Fibroblast of skin of left quadriceps (primary cell): ENCODE measurements at places on chromosomes 7 and 10.
A peak's percentile ranks its signal among the peaks of the same experiment; 100 is the strongest.

GRCh38 chr10:10952800-10953199, 64.9 kb upstream of the CELF2 start:
- DNase-seq, result no peak

DNA sequence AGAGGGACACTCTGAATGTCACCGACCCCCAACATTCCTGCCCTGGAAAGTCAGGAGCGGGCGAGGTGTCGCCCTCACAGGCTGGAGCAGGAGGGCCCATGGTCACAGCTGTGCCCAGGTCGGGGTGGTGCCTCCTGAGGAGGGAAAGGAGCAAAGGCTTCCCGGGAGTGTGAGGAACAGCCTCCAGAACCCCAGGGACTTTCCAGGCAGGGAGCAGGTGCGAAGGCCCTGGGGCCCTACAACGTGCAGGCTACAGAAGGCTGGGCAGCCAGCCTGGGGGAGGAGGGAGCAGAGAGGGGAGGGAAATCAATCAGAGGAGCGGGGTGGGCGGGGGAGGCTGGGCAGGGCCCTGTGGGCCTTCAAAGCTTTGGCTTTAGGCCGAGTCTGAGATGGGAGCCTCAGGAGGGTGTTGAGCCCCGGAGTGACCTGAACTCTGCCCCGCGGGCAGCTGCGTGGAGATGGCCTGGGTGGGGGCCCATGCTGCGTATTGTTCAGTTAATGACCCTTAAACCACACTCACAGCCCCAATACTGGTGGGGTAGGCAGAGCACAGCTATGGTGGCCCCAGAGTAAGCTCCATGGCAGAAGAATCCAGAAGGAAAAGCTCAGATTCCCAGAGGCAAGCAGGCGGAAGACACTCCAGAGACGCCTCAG, 44.2 kb upstream of the PPP2R2D start:
- no peak for DNase-seq

DNA sequence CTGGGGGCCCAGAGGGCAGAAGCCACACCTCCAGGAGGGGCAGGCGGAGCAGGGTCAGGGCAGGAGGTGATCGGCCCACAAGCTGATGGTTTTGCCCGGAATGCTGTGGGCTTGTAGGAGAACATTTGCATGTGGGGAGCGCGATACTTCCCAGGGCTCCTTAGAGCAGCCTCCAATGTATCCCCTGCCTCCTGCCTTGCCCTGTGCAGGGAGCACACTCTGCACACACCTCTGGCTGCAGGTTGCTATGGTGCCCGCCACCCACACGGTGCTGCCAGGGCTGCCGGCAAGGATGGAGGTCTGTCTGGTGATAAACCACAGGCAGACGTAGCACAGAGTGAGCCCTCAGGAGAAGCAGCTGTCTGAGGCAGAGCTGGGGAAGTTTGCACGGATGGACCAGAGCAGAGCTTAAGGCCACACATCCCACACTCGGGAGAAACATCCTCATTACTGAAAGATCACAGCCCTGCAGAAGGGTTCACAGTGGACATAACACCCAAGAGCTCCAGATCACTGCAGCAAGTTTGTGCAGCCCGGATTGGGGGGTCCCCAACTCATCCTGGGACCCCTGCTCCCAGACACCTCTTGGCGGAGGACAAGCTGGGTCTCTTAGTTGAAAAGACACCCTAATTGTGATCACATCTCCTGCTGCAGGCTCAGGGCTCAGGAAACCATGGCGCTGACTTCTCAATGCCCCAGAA, 41.8 kb downstream of the VIPR2 start:
- no peak for DNase-seq

DNA sequence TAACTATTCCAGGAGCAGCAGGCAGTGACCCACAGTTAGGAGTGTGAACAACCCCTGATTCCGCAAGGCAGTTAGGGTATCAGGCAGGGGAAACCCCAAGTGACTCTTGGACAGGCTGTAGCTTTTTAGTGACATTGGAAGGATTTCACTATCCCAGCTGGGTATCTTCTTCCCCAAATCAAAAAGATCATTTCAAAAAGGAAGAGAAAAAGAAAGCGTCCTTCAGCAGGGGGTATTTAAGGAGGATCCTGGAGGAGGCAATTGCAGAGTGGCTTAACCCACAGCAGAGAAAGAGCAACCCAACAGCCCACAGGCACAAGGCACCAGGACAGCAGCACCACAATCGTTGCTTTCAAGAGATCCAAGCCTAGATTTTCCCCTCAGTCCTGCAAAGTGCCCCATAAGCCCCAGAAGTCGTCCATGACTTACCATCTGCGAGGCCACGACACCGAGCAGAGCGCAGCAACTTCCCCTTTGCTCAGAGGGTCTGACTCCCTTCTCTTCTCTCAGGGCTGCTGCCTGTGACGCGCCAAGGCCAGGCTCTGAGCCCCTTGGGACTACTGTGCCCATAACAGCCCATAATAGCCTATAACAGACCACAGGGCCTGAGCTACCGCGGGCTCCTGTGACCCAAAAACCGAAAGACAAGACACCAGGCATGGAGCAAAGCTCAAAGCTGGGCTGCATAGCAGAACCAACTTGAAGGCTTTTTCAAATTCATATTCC, 19.8 kb downstream of the PIK3AP1 start:
- DNase-seq, result no peak

DNA sequence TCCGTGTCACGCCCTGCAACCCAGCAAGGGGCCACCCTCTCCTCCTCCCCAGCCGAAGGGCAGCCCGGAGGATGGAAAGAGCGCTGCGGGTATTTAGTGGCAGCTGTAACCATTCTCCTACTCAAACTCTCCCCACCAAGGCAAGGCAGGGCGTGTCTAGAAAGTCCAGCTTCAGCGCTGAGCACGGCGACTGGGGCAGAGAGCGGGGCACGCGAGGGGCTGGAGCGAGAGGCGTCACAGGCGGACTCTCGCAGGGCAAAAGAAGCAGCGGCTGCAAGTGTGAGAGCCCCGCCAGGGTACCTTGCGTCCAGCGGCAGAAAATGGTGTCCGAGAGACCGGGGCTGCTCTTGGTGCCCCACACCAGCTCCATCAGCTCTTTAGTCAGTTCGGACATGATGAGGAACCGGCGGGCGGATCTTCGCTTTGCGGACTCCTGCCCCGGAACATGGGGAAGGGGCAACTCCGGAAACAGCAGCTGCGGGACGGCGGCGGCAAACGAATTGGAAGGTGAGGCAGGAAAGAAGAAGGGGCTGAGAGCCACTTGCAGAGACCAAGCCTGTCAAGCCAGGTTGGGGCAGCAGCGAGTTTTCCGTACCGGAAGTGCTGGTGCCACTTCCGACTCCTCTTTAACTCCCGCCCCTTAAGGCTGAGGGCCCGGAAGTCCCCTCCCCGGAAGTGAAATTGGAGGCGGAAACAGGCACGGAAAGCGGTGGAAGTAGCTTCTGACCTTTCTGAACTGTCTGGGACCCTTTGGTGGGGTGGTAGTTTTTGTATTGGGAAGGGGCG, at the start of gene MINDY3:
Gene MINDY3 (minus strand): TSS at position 602 of the 786 bp plus-strand sequence. CDS start 208 bp downstream, at position 394.
- DNase-seq, result peak; percentile 46

GRCh38 chr7:27763983-27764508, 24.1 kb downstream of the TAX1BP1 start:
- DNase-seq, result no peak

- no peak for DNase-seq
Measured at GRCh38 chr7:94043299-94043698, 39.1 kb upstream of the BET1 start.

DNA sequence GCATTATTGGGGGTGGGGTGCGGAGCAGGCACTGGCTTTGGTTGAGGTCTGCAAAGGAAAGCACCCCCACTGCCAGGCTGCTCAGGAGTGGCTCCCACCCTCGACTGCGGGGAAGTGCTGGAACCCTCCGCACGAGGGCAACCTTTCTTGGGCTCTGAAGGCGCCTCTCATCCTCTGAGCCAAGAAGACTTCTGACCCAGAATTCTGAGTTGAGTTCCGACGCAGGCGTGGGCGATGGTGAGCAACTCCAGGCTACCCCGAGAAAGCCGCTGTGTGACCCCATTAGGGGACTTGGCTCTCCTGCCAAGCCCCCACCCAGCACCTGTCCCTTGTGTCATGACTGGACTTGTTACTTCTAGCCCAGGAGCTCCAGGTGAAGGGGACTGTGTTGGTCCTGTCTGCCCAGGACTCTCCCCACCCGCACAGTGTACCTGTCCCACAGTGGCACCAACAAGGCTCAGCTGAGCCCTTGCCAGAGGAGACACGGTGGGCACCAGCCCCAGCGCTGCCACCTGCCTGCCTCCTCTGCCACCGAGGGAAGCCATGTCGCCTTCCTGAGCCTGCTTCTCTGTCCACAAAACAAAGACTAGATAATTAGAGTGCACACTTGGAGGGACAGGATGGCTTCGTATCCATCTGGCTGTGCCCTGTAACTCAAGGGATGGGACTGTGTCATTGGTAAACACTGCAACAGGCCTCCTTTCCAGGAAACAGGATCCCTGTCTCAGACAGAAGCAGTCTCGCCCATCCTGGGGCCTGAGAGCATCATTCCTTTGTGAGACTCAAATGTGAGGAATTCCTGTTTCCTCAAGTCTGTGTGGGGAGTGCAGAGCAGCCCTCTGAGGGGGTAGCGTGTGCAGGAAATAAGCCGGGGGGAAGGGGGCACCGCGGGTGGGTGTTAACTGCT, 128.8 kb downstream of the LHPP start:
- DNase-seq, result no peak

- no peak for DNase-seq
Measured at GRCh38 chr7:2381881-2382509, 21.4 kb upstream of the CHST12 start.

- no peak for DNase-seq
Measured at GRCh38 chr7:5394264-5395105, 29.1 kb downstream of the TNRC18 start.

GRCh38 chr10:3935141-3935540, 150.1 kb upstream of the KLF6 start:
- no peak for DNase-seq

GRCh38 chr7:51317582-51317910, 937 bp upstream of the COBL start:
- no peak for DNase-seq

- no peak for DNase-seq
Measured at GRCh38 chr10:70555371-70555770, 47.2 kb downstream of the PRF1 start.

DNA sequence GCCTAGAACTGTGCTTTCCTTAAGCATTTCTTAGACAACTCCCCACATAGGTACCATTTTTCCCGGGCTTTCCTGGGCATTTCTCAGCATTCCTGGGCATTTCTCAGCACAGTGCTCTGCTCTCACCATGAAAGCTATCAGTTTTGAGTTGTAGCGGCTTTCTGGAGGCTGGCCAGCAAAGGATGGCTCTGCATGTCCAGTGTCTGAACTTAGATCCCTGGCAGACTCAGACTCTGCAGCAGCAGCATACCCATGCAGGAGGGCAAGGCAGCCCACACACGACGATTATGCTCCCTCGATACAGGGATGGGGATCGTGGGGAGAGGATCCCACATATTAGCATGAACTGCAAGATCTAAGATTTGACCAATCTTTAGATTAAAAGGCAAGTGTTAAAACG, 248.9 kb upstream of the MKI67 start:
- no peak for DNase-seq

GRCh38 chr10:27152687-27153086, 1.5 kb downstream of the YME1L1 start:
- DNase-seq, result no peak

DNA sequence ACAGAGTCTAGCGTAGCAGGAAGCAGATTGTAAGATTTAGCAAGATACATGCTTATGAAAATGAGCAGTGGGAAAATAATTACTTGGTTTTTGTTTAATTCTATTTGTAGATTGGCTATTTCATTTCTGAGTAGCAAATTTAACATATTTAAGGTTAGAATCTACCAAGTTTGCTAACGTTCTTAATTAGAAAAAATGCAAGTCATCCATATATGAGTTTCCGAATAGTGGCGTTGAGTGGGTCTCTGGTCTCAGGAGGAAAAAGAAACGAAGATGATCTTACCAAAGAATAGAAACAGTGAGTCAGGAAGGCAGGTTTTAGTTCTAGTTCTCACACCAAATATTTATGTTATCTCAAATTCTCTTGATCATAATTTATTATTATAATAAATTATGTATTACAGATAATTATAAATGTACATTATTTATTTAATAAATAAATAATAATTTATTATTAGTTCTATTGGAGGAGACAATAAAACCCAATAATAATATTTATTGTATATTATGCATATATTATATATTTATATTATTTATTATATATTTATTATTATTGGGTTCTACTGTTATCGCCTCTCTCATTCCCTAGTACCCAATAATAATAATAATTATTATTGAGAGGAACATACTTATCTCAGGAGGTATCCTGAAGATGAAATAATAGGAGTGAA, 194.3 kb upstream of the PITRM1 start:
- no peak for DNase-seq

DNA sequence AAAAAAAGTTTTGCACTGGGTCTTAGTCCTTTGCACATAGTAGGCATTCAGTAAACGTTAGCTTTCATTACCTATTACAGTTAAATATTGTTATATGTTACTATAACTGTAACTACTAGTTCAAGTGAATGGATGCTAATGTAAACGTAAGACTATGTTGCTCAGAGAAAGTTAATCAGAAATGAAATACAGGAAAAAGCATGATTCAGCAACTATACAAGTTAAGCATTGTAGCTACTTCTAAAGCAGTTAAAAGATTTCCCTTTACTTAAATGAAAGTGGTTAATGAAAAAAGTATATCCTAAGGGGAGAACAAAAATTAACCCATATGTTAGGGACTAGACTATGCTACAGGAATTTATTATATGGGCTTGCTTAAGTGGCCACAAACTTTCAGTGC, 121.2 kb downstream of the SKAP2 start:
- no peak for DNase-seq

- no peak for DNase-seq
Measured at GRCh38 chr7:158476331-158476932, 111.2 kb downstream of the PTPRN2 start.

- no peak for DNase-seq
Measured at GRCh38 chr7:451255-452225, 68.1 kb downstream of the PDGFA start.

- no peak for DNase-seq
Measured at GRCh38 chr7:50661345-50662040, 96.3 kb upstream of the DDC start.

DNA sequence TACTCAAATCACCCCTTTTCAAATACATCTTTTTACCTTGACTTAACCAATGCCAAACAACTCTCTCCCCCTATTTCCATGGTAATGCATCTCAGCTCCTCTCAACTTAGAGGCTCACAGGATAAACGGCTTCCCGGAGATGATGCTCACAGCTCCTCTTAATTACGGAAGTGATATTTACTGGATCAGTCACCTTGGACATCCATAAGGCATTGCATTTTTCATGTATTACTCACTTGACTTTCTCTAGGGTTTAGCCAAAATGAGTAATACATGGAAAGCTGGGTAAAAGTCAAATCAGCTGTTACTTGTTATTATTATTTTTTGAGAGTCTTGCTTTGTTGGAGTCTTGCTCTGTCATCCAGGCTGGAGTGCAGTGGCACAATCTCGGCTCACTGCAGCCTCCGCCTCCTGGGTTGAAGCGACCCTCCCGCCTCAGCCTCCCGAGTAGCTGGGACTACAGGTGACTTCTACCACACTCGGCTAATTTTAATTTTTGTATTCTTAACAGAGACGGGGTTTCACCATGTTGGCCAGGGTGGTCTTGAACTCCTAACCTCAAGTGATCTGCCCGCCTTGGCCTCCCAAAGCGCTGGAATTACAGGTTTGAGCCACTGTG, 73.3 kb upstream of the RHEB start:
- DNase-seq, result peak; percentile 96
